ENCODE measurements at places on chromosomes 7 and 10.
A peak's percentile ranks its signal among the peaks of the same experiment; 100 is the strongest.

DNA sequence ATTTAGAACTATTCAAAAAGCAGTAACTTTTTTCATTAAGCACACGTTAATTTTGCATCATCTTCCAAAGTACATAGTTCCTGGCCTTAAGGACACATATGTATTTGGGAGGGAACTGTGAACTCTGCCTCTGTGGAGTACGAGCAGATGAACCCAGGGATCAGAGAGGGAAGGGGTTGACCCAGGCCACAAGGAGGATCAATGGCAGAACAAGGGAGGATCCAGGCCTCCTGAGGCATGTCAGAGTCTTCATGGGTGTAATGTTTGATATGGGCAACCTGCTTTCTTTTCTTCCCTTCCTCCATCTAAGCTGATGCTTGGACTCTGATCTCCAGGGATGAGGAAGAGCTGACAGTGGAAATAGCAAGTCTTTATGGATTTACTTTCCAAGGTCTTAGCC is 164.0 kb downstream of the SH2D4B start:
- no peak for DNase-seq

DNA sequence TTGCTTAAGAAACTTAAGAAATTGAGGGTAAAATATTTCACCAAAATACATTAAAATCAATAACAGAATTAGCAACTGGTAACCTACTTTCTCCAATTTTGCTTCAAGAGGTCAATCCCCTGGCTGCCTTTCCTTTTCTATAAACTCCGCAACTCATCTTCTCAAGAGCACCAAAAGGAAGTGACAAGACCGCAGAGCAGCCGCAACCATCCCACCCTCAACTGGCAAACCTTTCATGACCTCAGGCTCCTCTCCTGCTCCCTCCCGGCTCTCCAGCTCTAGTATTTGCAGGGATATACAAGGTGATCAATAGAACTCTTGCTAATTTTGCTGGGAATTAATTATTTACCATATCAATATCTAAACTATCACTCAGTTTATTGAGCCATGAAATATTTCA is 88.9 kb downstream of the ATE1 start:
- DNase-seq: no peak

GRCh38 chr10:77146712-77147336 is 490.8 kb downstream of the KCNMA1 start:
- DNase-seq: no peak

GRCh38 chr10:7121154-7121797 is 289.6 kb downstream of the SFMBT2 start:
- DNase-seq: peak; percentile 81

DNA sequence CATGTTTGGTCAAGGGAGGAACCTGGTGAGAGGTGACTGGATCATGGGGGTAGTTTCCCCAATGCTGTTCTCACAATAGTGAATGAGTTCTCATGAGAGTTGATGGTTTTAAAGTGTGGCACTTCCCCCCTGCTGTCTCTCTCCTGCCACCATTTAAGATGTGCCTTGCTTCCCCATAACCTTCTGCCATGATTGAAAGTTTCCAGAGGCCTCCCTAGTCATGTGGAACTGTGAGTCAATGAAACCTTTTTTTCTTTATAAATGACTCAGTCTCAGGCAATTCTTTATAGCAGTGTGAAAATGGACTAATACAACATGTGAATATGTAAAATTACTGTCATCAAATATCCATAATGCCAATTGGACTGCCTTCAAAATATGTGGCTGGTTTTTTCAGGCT is 165.5 kb upstream of the TARP start:
- peak; percentile 8 for DNase-seq

GRCh38 chr10:90286941-90287340 is 570.9 kb downstream of the HTR7 start:
- no peak for DNase-seq

- DNase-seq: no peak
These were observed 612.9 kb upstream of the IGFBP3 start for GRCh38 chr7:46533946-46534345.

DNA sequence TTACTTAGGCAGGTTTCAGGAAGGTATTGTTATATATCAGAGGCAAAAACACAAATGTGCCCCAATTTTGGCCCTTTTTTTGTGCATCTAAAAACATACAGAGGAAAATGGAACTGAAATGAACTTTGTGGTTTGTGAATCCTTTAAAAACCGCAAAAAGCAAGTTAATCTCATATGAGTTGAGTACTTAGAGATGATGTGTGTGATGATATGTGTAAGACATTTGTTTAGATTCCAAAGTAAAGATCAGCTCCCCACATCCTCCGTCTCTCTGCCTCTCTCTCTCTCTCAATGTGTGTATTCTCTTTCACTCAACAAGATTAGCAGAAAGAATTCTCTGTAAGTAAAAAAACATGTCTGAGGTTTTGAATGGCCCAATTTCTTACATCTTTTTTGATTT is 201.9 kb downstream of the MALRD1 start:
- DNase-seq: no peak

DNA sequence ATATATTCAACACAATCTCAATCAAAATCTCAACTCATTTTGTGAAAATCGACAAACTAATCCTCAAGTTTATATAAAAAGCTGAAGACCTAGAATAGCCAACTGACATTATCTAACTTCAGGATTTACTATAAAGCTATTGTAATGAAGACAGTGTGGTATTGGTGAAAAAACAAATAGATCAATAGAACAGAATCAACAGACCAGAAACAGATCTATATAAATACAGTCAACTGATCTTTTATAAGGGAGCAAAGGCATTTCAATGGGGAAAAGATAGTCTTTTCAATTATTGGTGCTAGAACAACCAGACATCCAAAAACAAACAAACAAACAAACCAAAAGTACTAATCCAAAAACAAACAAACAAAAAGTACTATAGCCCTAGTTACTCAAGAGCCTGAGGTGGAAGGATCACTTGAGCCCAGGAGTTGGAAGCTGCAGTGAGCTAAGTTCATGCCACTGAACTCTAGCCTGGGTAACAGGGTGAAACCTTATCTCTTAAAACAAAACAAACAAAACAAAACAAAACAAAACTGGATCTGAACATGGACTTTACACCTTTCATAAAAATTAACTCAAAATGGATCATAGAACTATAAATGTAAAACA is 26.6 kb upstream of the AKR1D1 start:
- DNase-seq: no peak

DNA sequence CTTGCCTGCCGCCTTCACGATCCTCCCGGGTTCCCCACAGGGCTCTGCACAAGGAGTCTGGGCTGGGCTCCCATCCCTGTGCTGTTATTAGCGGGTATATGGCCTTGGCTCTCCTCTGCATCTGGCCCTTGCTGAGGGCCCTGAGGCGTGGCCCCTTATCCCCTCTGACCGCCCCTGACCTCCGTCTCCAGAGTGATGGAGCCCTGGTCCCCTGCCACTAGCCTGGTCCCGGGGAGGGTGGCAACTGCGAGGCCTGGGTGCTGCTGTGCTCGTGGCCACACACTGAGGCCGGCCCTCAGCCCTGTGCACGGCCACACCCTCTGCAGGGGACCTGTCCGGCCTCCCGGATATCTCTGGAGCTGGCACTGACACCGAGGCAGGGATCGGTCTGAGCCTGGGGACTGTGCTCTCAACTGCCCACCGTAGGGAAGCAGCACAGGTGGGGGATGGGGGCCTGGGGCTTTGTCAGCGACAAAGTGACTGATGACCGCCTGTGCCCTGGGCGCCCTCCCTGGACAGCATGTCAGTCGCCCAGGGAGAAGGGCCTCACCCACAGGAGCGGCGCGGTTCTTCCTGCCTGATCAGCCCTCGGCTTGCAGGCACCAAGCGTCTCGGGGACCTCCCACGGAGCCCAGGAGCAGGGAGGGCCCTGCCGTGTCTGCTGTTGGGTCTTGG is 72.4 kb downstream of the NKX6-2 start:
- no peak for DNase-seq
